ENCODE measurements at places on chromosomes 3 and 15.

- DNase-seq: no peak
Observed at GRCh38 chr15:40926659-40927494, 2.3 kb upstream of the DLL4 start.

DNA sequence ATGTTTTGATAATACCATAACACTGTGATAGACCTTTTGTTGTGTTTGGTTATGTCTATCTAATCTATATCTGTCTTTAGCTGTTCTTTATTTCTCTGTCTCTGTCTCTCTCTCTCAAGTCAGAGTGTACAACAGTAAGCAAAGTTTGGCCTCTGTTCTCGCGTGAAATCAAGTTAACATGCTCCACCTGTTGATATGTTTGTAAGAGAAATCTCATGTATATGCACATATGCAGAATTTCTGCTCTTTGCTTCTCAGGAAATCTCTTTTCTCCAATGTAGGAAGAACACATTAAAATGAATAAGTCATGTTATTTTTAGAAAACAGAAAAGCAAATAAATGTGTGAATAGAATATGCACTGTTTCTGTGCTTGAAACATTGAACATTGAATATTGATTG is 425.5 kb upstream of the SEMA6D start:
- DNase-seq: no peak

DNA sequence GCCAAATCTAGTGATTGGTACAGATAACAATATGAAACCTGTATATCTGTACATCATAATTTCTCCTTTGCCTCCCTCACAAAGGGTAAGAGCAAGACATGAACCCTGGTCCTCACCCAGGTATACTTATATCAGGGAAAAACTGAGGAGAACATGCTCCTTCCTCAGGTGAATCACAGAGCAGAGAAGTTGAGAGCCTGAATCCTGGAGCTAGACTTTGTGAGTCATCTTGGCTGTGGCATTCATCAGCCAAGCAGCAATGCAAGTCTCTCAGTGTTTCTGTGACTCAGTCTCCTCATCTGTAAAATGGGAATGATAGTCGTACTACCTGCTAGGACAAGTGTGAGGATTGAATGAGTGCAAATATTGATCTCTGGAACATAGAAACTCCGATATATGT is 165.7 kb upstream of the ADAMTS9 start:
- no peak for DNase-seq

GRCh38 chr3:12981306-12982275 is 91.6 kb downstream of the IQSEC1 start:
- DNase-seq: no peak

GRCh38 chr3:14902719-14903118 is 44.7 kb upstream of the NR2C2 start:
- DNase-seq: no peak

GRCh38 chr3:148366743-148367410 is 330.8 kb upstream of the AGTR1 start:
- peak; percentile 9 for DNase-seq

DNA sequence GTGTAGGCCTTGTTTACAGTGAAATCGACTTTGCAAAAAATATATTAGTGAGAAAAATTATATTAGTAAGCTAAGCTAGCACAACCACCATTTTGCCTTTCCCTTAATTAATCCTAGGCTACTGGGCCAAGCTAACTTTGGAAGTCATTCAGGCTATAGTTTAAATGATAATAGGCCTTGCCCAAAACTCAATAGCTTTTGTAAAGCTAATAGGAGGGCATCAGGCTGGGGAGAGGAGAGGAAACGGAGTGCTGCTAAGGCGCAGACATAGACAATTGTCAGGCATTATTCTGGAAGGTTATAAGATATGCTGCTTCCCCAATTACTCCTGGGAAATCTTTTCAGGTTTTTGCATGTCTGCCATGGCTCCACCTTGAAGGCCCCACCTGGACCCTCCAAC is 1286.0 kb downstream of the NSUN3 start:
- no peak for DNase-seq

DNA sequence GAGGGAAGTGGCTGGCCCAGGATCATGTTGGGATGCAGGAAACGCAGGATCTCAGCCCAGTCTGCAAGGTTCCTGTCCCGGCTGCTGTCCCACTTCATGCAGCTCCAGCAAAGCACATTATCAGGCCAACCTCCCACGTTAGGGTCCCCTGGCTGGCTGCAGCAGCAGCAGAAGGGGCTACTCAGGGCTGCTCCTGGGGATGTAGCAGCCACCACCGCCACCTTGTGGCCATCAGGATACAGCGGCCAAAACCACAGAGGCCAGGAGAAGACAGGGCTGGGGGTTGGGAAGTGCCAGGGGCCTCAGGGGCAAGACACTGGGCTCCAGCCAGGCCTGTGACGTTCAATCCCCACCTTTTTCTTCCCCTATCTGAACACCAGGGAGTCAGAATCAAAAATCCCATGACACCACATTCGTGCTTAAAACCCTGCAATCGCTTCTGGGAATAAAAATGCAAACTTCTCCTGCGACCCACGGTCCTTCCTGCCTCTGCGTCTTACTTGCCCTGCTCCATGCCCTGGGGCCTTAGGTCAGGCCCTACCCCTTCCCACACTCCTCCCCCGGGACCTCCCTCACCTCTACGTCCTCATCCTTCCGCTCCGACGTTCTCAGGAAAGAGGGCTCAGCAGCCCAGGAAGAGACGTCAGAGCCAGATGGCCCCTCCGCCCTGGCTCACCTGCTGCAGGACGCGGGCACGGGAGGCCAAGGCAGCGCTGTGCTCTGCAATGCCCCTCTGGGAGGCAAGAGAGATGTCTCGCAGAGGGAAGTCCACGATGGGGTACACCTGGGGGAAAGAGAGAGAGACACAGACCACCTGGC is 21.5 kb downstream of the SSUH2 start:
- DNase-seq: peak; percentile 16

DNA sequence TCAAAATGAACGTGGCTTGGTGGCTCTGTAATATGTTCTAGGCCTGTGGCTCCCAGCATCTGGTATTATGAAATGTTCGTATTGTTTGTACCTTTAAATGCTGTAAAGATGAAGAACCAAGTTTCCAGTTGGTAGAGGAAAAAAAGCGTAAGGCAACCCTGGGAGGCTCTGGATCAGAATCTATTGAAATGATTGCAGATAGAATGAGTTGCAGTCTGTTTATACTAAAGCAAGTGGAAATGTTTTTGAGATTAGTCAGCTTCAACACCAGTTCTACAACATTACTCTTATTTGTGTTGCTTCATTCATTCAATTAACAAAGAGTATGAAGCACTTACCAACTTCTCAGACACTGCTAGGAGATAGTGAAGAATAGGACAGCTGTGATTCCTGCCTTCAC is 5.3 kb downstream of the ARL6IP5 start:
- DNase-seq: no peak

GRCh38 chr15:31974855-31975829 is 55.2 kb upstream of the CHRNA7 start:
- DNase-seq: peak; percentile 32

DNA sequence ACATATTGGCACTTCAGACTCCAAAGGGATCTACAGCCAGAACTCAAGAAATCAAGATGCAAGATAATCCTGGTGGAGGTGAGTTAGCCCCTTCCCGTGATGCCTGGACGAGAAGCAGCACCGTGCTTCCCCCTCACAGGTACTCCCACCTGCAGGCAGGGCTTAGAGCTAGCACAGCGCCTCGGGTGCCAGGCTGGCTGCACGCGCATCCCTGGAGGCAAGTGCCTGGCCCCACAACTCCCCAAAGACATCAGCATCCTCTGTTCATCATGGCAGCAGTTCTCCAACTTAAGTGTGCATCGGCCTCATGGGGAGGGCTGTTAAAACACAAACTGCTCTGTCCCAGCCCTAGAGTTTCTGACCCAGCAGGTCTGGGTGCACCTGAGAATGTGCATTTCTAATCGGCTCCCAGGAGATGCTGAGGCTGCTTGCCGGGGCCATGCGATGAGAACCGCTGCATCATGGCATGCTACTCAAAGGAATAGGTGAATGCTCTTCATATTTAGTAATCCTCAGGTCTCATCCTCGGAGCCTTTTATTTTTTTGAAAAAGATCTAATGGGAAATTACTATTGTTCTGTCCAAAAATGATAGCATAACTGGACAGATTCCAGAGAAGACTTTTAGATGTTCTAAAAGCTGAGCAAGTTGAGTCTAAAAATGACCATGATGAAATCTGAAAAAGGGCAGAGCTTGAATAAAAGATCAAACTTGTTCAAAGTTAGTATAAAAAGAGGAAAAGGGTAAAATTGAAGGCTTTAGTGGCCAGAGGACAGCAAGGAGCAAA is 244.2 kb downstream of the ADAMTS17 start:
- DNase-seq: no peak

- no peak for DNase-seq
Observed at GRCh38 chr3:138230525-138230924, 43.4 kb downstream of the ARMC8 start.

DNA sequence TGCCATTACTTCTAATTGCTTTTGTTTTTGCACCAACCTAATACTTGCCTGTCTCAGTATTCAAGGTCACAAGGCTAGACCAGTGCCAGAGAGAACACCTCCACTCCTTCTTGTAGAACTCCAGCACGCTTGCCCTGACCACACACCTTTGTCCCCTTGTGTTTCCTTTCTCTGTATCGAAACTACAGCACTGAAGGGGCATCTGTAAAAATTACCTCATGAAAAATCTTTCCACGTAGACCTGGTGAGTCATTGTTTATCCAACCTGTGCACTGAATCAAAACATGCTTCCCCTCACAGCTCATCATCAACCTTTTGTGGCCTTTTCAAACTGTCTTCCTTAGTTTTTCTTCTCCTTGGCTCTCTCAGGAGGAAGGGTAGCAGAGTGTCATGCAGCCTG is 259.5 kb downstream of the THRB start:
- no peak for DNase-seq

- DNase-seq: no peak
Observed at GRCh38 chr3:156997351-156997750, 162.6 kb downstream of the CCNL1 start.

DNA sequence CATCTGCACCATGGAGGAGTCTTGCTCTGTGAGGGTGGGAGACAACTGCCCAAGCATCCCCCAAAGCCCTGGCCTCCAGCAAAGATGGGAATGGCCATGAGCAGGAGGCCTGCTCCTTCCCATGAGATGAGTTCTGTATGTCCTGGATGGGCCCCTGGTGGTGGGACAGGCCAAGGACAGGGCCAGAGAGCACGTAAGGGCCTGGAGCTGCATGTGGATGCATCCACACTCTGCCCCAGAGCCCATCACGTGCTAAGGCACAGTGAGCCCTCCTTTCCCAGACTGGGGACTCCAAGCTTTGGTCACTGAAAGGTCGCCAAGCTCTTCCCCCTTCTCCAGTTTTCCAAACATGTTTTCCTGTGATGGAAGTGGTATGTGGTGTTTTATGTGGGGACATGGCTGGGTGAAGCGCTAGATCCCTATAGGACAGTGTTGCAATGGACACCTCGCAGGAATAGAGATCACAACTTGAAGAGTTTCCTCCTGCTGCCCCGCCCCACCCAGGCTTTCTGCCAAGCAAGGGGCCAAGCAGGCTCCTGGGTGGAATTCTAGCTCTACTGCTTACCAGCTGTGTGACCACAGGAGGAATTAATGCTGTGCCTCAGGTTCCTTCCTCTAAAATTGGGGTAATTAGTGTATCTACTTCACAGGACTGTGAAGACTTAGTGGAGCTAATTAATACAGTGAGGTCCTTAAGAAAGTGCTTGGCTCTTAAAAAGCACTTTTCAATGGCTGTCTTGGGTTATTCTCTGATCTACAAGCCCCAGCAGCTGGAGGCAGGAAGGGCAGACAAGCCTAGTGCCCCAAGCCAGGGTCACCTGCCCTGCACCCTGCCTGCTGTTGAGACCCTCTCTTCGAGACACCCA is 106.4 kb upstream of the RPL32 start:
- DNase-seq: no peak

GRCh38 chr3:148331081-148331846 is 366.4 kb upstream of the AGTR1 start:
- no peak for DNase-seq

DNA sequence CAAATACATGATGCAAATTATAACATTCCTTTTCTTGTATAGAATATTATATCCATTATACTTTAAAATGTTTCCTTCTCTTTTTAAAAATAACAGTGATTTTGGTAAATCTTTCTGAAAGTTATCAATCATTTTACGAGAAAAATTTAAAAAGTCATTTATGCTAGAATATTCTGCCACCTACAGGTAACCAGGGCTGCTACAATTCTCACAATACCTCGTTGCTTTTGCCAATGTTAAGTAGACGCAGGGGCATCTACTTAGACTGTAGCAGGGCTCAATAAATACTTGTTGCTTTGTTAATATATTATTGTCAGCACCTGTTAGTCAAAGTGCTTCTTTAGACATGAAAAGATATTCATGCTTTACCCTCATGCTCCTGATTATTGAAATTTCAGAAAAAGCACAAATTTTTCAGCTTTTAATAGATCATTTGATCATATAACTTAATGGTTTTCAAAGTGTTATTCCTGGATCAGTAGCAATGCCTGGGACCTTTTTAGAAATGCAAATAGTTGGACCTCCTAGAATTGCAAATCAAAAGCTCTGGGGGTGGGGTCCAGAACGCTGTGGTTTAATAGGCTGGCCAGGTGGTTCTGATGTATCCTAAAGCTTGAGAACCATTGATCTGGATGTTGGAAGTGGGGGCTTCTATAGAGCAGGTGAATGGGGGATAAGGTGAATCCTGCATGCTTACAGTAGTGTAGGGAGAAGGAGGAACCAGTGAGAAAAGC is 223.6 kb upstream of the PDZRN3 start:
- no peak for DNase-seq

DNA sequence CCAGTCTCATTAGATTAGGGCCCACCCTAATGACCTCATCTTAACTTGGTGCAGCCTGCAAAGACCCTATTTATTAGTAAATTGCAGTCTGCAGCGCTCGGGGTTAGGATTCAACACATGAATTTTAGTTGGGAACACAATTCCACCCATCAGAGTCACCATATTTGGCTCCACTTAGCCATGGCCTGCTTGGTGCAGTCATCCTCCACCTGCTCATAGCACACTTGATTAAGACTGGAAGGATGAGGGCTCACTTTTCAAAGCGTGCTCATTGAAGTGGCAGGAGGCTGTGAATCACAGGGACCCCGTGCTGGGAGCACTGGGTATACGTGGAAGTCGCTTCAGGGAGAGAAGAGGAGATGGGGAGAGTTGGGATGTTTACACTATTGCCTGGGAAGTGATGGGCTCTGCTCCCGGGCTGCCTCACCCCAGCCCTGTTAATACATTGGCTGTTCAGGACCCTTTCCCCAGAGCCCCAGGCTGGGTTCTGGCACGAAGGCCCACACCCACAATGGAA is 68.2 kb downstream of the ASB7 start:
- DNase-seq: no peak
